ENCODE measurements at places on chromosomes 2 and 18.

DNA sequence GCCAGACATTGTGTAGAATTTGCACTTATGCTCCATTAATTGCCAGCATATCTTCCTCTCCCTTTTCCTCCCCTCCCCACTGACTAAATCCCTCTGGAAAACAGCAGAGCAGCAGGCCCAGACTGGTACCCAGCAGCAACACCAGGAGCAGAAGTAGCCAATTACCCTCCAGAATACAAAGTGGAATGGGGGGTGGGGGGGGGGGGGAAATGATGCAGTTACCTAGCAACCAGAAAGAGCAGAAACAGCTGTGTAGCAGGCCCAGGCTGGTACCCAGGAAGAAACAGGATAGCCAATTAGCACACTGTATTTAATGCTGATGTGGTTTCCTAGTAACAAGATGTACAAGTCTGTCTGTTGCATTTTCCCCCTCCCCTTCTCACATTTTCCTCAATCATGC is 52.3 kb downstream of the KLF7 start:
- no peak for DNase-seq

DNA sequence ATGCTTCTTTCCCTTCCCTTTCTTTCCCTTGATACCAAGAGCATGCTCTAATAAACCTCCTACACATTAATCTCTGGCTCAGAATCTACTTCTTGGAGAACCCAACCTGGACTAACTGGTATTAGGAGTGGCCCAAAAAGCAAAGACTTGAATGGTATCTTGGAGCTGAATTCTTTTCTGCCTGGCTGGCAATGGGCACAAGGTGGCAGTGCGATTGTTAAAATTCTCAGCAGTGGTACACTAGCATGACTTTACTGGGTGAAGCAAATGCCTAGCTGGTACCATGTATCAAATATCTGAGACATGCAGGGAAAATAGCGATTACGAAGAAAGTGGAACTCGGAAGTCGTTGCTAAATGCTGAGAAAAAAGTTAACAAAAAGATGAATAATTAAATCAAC is 376.1 kb downstream of the XIRP2 start:
- DNase-seq = no peak

- no peak for DNase-seq
These were observed 201.2 kb downstream of the LRP1B start for GRCh38 chr2:141929331-141930252.

DNA sequence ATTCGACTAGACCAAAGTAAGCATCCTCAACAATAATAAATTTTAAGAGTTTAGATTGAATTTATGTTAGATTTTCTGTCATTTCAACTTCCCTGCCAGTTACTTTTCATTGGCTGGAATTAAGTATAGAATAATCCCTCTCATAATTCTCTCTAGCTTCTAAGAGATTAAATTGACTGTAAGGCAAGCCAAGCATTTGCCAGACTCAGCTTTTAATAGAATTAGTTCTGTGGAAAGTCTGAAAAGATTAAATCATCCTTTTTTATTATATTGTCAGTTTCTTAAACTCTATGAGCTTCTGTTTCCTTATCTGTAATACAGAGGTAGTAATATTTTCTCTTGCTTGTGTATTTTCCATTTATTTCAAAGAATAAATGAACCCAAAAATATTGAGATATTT is 77.9 kb upstream of the ZNF804A start:
- no peak for DNase-seq

All from stimulated activated naive B cell treated with anti-CD40 and anti-IgM and Interleukin-4, amounts not matched to agents 10 μg/mL and 1 μg/mL and 100 μg/mL, for 72 hours (primary cell).